ENCODE measurements at places on chromosomes 1 and 21.

GRCh38 chr1:239647964-239648632 is 261.7 kb downstream of the CHRM3 start:
- DNase-seq: no peak

DNA sequence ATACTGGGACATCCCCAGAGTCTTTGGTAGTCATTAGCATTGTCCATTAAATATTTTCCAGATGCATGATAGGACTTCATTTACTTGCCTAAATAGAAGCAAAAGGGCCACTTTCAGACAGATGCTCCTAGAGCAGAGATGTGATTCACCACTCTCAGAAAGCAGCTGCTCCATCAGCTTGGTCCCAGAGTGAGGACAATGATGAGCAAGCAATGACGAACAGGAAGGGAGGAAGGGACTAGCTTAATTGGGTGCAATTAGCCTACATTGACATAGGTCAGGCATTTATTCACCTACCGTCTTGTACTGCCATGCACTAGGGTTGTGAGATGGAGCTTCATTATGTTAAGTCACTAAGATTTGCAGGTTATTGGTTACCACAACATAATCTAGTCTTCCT is 85.1 kb upstream of the PLXNA2 start:
- no peak for DNase-seq

DNA sequence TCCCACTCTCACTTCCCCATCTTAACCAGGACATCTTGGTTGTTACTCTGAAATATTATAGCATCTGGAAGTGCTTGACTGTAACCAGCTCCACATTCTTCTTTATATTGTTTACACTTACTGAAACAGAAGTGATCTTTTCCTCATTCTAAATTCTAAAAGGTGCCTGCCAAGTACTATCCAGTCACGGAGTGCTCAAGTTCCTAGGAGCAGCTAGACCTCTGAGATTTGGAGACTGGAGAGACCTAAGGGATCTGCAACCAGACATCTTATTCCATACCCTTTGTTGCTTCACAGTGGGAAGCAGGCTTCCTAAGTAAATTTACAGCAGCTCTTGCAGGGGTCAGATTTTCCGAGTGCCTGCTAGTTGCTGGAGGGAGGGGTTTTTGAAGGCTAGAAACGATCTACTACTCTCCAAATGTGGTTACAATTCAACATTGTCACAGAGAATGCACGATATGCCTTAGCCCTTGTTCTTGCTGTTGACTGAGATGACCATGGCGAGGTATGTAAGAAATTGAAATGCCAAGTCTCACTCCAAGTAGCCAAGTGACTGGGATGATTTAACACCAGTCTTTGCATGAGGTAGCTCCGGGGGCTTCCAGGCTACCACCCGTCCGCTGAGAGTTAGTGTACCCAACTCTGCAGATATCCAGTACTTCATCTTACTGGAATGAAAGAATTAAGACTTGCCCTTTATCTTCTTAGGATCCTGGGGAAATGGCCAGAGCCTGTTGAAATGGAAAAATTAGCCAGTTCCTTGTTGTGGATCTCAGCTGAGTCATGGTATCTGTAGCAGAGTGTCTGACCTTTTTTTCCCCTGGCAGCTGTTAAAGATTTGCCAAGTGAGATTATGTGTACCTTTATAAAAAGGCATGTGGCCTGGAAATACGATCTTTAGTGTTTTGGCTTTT is 150.8 kb downstream of the MAST2 start:
- no peak for DNase-seq

DNA sequence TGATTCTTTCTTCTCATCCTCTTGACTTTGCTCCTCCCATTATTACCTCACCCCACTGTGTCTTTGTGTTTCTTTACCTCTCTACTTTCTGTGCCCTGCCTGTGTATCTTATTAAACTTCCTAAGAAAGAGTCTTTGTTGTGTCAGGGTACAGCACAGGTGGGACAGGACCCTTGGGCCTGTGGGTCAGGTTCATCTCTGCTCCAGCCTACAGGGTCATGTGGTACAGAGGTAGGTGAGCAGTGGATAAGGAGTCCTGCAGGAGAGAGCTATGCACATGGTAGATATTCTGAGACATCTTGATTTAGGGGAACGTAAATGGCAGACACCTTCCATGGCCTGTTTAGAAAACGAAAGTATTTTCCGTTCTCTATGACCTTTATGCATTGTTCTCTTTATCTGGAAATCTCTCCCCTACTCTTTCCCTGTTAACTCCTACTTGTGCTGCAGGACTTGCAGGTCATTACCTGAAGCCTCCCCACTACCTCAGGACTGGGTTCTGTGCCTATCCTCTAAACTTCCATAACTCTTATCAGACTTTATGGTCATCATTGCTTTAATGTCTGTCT is 9.9 kb downstream of the GIPC2 start:
- DNase-seq: no peak

DNA sequence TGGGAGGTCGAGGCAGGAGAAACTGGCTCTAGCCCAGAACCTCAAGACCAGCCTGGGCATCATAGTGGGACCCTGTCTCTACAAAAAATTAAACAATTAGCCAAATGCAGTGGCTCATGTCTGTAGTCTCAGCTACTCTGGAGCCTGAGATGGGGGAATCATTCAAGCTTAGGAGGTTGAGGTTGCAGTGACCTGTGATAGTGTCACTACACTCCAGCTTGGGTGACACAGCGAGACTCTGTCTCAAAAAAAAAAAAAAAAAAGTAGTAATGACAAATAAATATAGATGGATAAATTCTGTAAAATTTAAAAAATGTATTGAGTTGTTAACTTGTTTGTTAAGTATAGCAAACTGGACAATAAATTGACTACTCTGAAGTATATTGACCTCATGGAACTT is 5.9 kb upstream of the CDC14A start:
- DNase-seq: no peak

DNA sequence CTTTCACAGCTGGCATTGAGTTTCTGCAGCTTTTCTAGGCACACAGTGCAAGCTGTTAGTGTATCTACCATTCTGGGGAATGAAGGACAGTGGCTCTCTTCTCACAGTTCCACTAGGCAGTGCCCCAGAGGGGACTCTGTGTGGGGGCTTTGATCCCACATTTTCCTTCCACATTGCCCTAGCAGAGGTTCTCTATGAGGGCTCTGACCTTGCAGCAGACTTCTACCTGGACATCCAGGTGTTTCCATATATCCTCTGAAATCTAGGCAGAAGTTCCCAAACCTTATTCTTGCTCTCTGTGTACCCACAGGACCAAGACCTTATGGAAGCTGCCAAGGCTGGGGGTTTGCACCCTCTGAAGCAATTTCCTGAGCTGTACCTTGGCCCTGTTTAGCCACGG is 2.4 kb upstream of the IFI44 start:
- DNase-seq: no peak

DNA sequence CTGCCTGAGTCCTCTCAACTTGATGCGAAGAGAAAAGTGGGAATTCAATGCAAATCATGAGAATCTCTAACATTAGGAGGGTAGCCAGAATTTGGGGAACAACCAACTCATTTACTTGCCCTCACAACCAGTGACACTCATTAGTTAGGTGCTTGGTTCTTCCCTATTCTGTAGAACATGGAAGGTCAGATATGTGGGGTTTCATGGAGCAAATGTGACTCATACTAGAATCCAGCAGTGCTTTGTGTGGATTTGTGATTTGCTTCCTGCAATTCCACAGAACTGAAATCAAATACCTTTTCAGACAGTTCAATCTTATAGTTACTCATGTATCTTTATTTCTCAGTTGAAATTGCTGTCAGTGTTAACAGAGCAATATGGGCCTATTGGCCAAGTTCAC is 6.9 kb upstream of the ETV3 start:
- no peak for DNase-seq

GRCh38 chr1:159091607-159092031 is 15.1 kb upstream of the AIM2 start:
- no peak for DNase-seq

- DNase-seq: no peak
Observed at GRCh38 chr1:62142496-62142895, 52.2 kb upstream of the L1TD1 start.

DNA sequence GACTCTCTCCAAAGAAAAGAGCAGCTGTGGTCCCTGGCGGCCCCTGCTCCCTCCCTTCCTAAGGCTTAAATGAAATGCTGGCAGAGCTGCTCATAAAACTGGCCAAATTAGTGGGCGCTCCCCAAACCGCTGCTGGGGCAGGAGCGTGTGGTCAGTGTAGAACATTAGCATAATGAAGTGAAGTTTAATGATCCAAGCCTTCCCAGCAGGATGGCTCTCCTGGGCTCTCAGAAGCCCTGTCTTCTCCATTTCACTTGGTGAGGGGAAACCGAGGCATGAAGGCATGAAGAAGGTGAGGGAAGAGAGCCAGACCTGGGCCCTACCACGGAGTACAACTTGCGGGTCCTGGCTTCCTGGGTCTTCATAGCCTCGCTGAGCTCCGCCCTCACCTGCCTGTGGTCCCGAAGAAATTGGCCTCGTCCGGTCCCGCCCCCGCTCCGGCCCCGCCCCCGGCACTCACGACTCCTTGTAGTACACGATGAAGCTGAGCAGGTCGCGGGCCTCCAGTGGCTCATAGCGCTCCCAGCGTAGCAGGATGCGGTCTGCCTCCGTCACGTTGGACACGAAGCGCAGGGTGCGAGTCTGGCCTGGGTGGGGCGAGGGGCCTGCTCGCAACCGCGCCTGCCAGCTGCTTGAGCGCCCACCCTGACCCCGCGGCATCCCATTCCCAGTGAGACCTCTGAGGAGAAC is 10.3 kb downstream of the INSRR start:
- DNase-seq: no peak

GRCh38 chr1:15139654-15140350 is 13.7 kb upstream of the TMEM51 start:
- no peak for DNase-seq

DNA sequence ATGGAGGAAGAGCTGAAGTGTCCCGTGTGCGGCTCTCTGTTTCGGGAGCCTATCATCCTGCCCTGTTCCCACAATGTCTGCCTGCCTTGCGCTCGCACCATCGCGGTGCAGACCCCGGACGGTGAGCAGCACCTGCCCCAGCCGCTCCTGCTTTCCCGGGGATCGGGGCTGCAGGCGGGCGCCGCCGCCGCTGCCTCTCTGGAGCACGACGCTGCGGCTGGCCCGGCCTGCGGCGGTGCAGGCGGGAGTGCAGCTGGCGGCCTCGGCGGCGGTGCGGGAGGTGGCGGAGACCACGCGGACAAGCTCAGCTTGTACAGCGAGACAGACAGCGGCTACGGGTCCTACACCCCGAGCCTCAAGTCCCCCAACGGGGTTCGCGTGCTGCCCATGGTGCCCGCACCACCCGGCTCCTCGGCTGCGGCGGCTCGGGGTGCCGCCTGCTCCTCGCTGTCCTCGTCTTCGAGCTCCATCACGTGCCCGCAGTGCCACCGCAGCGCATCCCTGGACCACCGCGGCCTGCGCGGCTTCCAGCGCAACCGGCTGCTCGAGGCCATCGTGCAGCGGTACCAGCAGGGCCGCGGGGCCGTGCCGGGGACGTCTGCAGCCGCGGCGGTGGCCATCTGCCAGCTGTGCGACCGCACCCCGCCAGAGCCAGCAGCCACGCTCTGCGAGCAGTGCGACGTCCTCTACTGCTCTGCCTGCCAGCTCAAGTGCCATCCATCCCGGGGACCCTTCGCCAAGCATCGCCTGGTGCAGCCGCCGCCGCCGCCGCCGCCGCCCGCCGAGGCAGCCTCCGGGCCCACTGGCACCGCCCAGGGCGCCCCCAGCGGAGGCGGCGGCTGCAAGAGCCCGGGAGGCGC is 1.3 kb downstream of the TRIM67 start:
- DNase-seq: no peak

GRCh38 chr1:4837752-4838151 is 183.3 kb downstream of the AJAP1 start:
- no peak for DNase-seq

- no peak for DNase-seq
Observed at GRCh38 chr21:44407493-44407892, 47.8 kb upstream of the LRRC3 start.

GRCh38 chr1:15354580-15354965 is 55.1 kb upstream of the EFHD2 start:
- DNase-seq: no peak
